ENCODE measurements at places on chromosomes 7 and 10. TPM values are rescaled to one million over a fixed set of nuclear protein-coding genes. Genes with fewer than 3 reads are reported as not detected.
A peak's percentile ranks its signal among the peaks of the same experiment; 100 is the strongest.

ERVW-1 gene
- total RNA-seq, result not detected

NODAL gene
- not detected for total RNA-seq

DNA sequence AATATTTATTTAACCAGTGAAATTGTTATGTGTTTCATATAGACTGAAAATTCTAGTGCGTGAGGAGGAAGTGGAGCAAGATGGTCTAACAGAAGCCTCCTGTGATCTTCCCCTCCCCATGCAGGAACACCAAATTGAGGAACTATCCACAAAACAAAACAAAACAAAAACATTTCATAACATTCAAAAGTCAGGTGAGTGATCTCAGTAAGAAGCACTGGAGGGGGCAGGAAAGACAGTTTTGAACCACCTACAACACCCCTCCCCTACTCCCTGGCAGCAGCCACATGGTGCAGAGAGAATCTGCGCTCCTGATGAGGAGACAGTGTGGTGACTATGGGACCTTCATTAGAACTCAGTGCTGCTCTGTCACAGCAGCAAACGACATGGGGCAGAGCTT, 221.9 kb upstream of the SEMA3C start:
- DNase-seq, result no peak

DNA sequence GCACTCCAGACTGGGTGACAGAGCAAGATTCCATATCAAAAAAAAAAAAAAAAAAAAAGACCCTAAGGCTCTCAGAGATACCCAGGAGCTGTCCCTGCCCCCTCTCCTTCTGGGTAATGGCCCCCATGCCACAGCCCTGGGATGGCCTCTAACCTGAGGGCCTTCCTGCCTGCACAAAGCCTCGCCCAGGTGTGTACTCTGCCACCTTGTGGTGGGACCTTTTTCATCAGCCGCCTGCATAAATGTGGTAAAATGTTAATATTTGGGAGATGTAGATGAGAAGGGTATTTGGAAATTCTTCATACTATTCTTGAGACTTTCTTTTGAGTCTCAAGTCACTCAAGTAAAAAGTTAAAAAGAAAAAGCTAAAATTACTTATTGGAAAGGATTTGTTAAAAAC, 46.3 kb upstream of the RNF216 start:
- no peak for DNase-seq

- DNase-seq, result no peak
Observed at GRCh38 chr7:107902381-107902780, 11.4 kb downstream of the DLD start.

TMEM209 gene
- total RNA-seq, result 7.6 TPM

SFRP5 gene
- total RNA-seq, result 0.23 TPM

ACTL6B gene
- not detected for total RNA-seq

GRCh38 chr7:12866207-12866606, 178.8 kb downstream of the ARL4A start:
- no peak for DNase-seq

DNA sequence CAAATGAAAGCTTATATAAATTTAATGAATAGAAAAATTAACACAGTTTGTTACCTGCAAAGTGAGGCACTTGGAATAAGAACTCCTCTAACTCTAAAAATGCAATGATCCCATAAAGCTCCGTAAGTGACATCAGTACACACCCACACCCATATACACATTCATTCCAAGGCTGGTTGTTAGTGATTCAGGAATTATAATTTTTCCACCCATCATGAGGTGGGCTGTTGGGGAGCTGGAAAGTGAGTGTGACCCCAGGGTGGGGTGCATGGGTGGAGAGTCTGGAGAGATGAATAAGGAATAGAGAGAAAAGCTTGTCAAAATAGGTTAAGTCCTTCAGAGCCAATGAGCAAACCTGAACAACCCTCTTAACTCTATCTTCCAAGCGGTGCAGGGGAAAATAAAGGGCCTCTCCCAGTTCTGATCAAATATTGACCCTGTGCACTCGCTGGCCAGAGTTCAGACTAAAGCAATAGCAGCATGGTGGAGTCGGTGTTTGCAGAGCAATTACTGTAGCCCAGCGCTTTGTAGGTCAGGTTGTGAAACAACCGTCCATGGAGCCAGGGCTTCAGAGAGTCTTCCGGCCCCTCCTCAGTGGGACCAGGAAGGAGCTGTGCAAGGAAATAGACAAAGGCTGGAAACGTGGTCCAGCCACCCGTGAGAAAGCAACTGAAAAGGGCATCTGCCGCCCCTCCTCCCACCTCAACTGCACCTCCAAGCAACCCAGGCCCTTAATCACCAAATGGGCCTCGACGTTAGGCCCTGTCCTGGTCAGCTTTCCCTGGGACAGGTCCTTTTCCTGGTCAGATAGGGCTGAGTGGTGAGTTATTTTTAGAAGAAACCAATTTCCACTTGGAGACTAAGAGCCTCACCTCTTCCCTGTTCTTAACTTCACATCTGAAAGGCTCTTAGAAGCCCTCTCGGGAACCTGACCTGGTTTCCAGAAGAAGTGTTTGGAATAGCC, 61.2 kb downstream of the SH3PXD2A start:
- DNase-seq, result no peak

MOGAT3 gene
- total RNA-seq, result 0.24 TPM

NPSR1 gene
- not detected for total RNA-seq

- DNase-seq, result no peak
Observed at GRCh38 chr10:61819208-61819607, 82.3 kb upstream of the ARID5B start.

- no peak for DNase-seq
Observed at GRCh38 chr10:113493195-113493594, 59.7 kb upstream of the HABP2 start.

DNA sequence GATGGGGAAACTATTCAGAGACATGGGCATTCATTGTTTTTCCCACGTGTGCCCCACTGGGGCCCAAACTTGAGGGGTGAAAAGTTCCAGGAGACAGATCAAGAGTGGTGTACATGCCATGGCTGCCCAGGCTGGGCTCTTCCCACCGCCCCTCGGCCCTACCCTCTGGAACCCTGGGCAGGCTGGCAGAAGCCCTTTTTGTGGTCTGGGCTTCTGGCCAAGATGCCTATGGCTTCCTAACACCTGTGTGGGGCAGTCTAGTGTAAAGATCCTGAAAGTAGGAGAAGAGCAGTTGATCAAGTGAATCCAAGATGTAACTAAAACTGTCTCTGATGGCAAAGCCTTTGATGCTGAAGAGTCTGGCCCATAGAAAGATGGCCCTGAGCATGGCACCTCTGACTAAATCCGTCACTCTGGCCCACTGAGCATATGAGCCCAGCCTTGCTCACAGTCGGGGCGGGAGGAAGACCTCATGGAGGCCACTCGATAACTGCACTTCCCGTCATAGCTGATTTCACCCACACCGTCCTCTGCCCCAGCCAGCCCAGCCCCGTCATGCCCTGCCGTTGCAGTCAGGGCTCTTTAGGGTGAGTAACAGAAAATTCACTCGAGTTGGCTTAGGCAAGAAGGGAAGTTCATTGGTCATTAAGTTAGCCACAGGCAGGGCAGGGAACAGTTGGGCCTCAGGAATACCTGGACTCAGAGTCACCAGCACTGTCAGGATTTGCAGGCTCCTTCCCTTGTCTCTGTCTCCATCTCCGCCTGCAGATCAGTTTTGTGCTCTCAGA, 37.9 kb upstream of the MTPAP start:
- DNase-seq, result no peak

- no peak for DNase-seq
Observed at GRCh38 chr7:118040562-118040961, 143.4 kb upstream of the LSM8 start.

DNA sequence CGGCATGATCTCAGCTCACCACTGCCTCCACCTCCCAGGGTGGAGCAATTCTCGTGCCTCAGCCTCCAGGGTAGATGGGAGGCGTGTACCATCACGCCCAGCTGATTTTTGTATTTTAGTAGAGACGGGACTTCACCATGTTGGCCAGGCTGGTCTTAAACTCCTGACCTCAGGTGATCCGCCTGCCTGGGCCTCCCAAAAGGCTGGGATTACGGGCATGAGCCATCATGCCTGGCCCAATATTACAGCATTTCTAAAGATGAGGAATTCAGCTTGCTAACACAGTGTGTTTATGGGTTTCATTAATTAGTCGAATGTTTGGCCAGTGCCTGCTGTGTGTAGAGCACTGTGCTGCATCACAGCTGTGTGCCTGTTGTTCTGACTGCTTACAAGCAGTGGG, 3.7 kb downstream of the WDR37 start:
- DNase-seq, result no peak

GRCh38 chr7:32227746-32228145, 157.5 kb upstream of the PDE1C start:
- DNase-seq, result no peak

NOC3L gene
- total RNA-seq, result 12.8 TPM

- no peak for DNase-seq
Observed at GRCh38 chr7:148838905-148839304, 45.2 kb downstream of the EZH2 start.

DNA sequence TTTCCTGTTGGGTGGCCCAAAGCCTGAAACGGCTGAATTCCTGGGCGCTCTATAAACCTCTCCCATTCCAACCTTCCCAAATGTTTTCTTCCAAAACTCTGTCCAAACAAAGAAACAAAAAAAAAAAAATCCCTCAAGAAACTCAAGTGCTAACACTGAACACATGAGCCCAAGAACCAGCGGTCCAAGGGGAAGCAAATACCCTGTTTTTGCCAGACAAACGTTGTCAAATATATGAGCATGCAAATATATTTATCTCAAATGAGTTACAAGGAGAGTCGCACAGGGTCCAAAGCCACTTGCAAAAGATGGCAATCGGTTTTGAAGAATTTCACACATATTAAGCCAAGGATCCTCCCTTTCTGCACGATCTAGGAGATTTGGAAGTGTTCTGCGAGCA, 23.3 kb upstream of the EMX2 start:
- no peak for DNase-seq

CYP26C1 gene
- 0.08 TPM for total RNA-seq

DNA sequence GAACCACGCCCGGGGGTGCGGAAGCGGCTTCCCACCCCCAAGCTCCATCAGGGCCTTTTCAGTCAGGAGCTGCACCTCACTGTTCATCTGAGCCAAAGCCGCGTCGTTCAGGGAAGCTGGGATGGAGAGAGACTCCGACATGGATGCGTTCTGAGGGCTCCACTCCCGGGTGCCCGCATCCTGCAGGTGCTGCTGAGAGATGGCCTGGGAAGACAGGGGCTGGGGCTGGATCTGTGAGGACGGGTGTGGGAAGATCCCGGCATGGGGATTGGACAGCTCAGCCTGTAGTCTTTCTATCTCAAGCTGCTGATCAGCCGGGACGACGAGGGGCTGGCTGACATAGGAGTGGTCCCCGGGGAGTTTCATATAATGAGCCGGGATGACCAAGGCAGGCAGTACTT, 45.0 kb upstream of the NMT2 start:
- no peak for DNase-seq

OGDHL gene
- 2.7 TPM for total RNA-seq

- DNase-seq, result no peak
Observed at GRCh38 chr10:88886557-88886956, 6.5 kb downstream of the STAMBPL1 start.

NKX2-3 gene
- not detected for total RNA-seq

GRCh38 chr10:130354976-130355795, 219.0 kb downstream of the GLRX3 start:
- DNase-seq, result no peak

- no peak for DNase-seq
Observed at GRCh38 chr10:108783897-108784296, 1139.4 kb downstream of the XPNPEP1 start.

KCND2 gene
- total RNA-seq, result 9.4 TPM

GRCh38 chr10:70652761-70653657, 19.3 kb upstream of the ADAMTS14 start:
- DNase-seq, result no peak

GRCh38 chr7:22680482-22680911, 46.5 kb upstream of the IL6 start:
- DNase-seq, result no peak

- DNase-seq, result no peak
Observed at GRCh38 chr10:52477305-52477704, 163.2 kb downstream of the DKK1 start.

KLF14 gene
- 0.84 TPM for total RNA-seq

DNA sequence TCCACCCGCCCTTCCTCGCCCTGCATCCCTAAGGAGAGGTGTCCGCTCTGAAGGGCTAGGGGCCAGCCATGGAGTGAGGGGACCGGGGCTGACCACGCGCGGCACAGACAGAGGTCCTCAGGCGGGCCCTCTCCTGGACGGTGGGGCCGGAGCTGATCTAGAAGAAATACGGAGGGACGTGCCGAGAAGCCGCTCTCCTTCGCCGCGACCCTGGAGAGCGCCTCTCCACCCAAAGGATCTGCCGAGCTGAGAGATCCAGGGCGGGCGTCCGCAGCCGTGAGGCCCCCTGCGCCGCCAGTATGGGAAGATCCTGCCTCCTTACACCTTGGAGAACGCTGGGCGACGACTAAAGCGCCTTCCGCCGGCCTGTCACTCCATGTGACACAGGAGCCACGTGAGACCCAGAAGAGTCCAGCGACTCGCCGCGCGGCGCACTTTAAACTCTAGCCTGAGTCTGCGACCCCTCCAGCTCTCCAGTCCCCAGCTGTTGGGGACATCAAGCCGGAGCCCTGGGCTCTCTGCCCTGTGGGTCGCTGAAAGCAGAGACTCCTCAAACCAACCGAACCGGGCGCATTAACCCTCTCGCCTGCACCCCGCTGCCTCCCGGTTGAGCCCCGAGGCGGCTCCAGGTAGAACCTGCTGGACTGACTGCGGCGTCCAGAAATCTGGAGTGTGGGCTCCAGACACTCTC, 1.5 kb upstream of the SFMBT2 start:
- DNase-seq, result peak; percentile 35

DNA sequence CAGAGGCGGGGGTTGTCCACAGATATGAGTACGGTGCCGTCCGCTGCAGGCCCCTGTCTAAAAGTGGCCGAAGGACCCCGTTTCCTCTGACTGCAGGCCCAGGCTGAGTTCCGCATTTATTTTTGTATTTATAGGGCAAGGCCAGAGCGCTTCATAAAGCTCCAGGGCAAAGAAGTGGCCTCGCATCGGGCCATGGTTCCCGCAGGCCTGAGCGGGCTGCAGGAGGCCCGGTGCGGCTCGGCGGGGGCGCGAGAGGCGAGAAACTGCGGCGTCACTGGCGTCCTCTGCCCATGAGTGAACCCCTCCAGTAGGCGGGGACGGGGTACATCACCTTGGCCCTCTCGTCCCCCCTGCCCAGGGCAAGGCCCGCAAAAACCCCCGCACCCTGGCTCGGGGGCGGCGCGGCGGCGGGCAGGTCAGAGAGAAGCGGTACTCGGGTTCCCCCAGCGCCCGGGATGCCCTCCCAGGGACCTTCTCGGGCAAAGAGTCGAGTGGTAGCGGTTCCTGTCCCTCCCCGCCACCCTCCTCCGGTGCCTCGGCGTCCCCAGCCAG, 355.7 kb downstream of the DNAJB6 start:
- peak; percentile 17 for DNase-seq

GRCh38 chr7:101410743-101411507, 48.2 kb downstream of the COL26A1 start:
- DNase-seq, result no peak

DNA sequence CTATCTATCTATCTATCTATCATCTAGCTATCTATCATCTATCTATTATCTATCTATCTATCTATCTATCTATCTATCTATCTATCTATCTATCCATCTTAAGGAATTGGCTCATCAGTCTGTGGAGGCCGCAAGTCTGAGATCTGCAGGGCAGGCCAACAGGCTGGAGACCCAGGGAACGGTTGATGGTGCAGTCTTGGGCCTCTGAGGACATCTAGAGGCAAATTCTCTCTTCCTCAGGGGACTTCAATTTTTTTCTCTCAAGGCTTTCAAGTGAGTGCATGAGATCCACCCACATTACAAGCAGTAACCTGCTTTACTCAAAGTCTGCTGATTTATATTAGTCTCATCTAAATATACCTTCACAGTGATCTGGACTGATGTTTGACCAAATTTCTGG, 197.0 kb downstream of the GLRX3 start:
- no peak for DNase-seq

- no peak for DNase-seq
Observed at GRCh38 chr7:132537456-132538145, 38.7 kb downstream of the PLXNA4 start.
